Activated naive CD8-positive, alpha-beta T cell treated with anti-CD3 and anti-CD28 coated beads, Interleukin-2, amount 50 U/mL, for 24 hours (primary cell): ENCODE measurements at places on chromosomes 1 and 21.

DNA sequence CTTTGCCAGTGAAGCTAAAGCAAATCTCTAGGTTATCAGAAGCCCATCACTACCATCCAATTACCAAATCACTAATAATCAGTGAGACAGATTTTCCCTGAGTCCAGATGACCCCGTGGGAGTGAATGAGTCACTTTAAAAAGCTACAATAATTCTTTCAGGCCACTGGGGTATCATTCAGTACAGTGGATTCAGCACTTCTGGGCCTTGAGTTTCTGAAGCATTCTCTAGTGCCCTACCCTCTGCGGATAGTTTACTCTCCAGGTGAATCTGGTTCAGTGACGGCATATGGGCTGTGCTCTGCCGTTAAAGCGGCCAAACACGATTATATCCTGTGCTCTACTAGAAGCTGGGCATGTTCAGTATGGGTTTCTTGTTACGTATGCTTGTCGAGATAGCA lies 26.1 kb downstream of the NR5A2 start:
- DNase-seq, result no peak

DNA sequence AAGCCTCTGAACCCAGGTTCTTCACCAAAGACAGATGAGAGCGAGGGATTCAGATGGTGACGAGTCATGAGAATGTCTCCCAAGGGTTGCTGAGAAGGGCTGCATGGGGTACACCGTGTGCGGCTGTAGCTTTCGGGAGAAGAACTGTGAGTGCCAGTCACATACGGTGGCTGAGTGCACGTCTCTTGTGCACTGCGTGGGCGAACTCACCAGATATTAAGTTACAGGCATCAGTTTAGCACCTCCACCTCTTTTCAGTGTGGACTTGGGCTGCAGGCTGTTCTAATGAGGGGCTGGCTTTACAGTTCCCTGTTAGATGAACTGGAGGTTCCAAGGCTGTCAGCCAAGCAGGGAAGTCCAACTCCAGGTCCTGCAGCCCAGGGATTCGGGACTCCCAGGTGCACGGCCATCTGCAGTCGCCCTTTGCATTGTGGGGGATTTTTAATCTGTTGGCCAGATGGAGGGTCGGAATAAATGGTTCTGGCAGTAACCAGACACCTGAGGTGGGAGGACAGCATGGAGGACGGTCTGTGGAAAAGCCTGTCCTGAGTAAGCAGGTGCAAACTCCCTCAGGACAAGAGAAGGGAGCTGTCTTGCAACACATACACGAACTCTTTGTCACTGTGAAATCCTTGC lies 26.5 kb upstream of the AVPR1B start:
- DNase-seq, result no peak

- DNase-seq, result no peak
These were observed 6.5 kb downstream of the CACHD1 start for GRCh38 chr1:64476251-64476952.

- DNase-seq, result no peak
These were observed 387.4 kb downstream of the MATN1 start for GRCh38 chr1:30335997-30336390.

- DNase-seq, result no peak
These were observed 87.2 kb downstream of the HHAT start for GRCh38 chr1:210415846-210416448.
